ENCODE measurements at places on chromosomes 3 and 15. TPM values are rescaled to one million over a fixed set of nuclear protein-coding genes. Genes with fewer than 3 reads are reported as not detected.

- H3K36me3 ChIP-seq = no peaks in the 10 kb centered on the region
- H3K27ac ChIP-seq = no peak overlapping the region
- H3K4me3 ChIP-seq = no peak overlapping the region
Observed at GRCh38 chr15:57500979-57501576, 90.6 kb upstream of the MYZAP start.

Gene SERINC4
- 11.7 TPM for total RNA-seq

DNA sequence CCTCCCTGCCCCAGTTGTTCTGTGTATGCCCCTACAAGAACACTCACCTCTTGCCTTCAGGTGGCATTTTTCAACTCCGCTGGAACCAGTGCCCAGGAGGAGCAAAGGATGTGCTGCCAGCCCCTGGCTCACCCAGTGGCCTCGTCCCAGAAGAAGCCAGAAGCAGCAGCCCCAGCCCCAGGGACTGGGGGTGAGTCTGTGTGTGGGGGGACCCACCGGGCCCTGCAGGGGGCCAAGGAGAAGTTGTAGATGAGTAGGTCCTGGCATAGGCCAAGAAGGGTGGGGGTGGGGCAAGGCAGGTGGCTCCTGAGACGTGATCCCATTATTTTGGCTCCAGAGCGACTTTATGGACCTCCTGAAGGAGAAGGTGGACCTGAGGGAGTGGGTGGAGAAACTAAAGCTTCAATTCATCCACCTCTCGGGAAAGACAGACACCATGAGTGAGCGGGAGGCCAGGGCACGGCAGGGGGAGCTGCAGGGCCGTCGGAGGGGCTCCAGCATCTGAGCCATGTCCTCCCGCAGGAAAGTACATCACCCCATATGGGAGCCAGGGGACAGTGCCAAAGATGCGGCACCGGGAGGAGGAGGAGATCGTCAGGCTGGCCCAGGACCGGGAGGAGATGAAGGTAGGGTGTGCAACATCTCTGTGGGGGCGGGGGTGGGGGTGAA lies 29.3 kb downstream of the NGRN start:
- DNase-seq = no peak
- H3K36me3 ChIP-seq = no peaks in the 10 kb centered on the region
- H3K4me3 ChIP-seq = no peak overlapping the region
- H3K4me1 ChIP-seq = no peaks in the 10 kb centered on the region
- no peaks in the 10 kb centered on the region for H3K27me3 ChIP-seq

Gene TUSC7
- total RNA-seq = 9.1 TPM

DNA sequence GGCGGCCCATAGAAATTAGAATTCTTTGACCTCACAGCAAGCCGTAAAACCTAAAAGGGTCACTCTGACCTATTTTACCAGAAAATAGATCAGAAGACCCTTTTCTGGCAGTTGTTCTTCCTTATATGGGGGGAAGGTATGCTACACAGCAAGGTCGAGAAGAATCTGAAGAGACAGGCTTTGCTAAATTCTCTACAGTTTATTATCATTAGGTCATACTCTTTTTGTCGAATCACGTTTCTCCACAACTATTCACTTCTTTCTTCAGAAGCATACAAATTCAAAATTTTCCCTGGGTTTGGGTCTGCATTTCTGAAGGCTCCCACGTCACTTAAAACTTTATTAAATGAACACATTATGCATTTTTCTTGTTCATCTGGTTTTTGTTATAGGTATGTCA lies 229.5 kb upstream of the GRM7 start:
- no peak overlapping the region for H3K27ac ChIP-seq
- H3K27me3 ChIP-seq = no peaks in the 10 kb centered on the region
- H3K4me1 ChIP-seq = no peaks in the 10 kb centered on the region
- no peak overlapping the region for H3K4me3 ChIP-seq
- no peaks in the 10 kb centered on the region for H3K36me3 ChIP-seq

GRCh38 chr3:69130689-69131088 lies 8.3 kb upstream of the LMOD3 start:
- H3K36me3 ChIP-seq = no peaks in the 10 kb centered on the region
- no peaks in the 10 kb centered on the region for H3K4me1 ChIP-seq
- no peaks in the 10 kb centered on the region for H3K27me3 ChIP-seq
- no peak for DNase-seq

Gene ECE2
- 1.4 TPM for total RNA-seq

GRCh38 chr3:116288485-116288884 lies 156.8 kb downstream of the LSAMP start:
- H3K27me3 ChIP-seq = no peaks in the 10 kb centered on the region
- H3K36me3 ChIP-seq = no peaks in the 10 kb centered on the region
- H3K4me3 ChIP-seq = no peak overlapping the region
- no peaks in the 10 kb centered on the region for H3K4me1 ChIP-seq
- no peak overlapping the region for H3K27ac ChIP-seq

GRCh38 chr3:13896473-13897154 lies 16.7 kb upstream of the WNT7A start:
- H3K27me3 ChIP-seq = no peaks in the 10 kb centered on the region
- H3K27ac ChIP-seq = no peak overlapping the region
- DNase-seq = peak; percentile 81
- peaks cover 11% of the 10 kb centered on the region for H3K4me1 ChIP-seq
- H3K36me3 ChIP-seq = no peaks in the 10 kb centered on the region

Gene CCR9
- total RNA-seq = 0.19 TPM

Gene SLC28A1
- 0.31 TPM for total RNA-seq

Gene TMCO5A
- total RNA-seq = 129 TPM

- H3K4me3 ChIP-seq = no peak overlapping the region
- no peaks in the 10 kb centered on the region for H3K36me3 ChIP-seq
- no peaks in the 10 kb centered on the region for H3K27me3 ChIP-seq
- peak overlapping the region; percentile 73 for H3K27ac ChIP-seq
Observed at GRCh38 chr15:63519548-63520178, 15.3 kb downstream of the USP3 start.

Gene VGLL3
- total RNA-seq = 14.3 TPM

DNA sequence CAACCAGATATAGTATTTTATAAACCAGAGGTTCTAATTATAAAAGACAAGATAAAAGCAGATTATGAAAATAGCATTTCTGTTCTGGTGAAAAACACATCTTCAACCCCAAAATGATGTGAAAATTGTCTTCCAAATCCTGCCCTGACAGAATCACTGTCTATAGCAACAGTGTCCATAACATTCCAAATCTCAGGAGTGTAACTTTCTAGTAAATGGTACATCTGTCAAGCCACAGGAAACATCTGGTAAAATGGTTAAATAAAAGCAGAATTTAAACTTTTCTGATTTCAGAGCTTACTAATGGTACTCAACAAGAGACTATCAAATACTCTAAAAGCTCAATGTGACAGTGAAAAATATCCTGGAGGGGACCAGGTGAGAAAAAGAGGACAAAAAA lies 60.5 kb downstream of the VGLL4 start:
- peaks cover 43% of the 10 kb centered on the region for H3K4me1 ChIP-seq
- DNase-seq = no peak
- H3K27ac ChIP-seq = peak overlapping the region; percentile 67
- H3K27me3 ChIP-seq = no peaks in the 10 kb centered on the region

Gene STARD5
- total RNA-seq = 16.2 TPM

Gene TEX55
- 158 TPM for total RNA-seq

Gene DNAJC13
- 54.4 TPM for total RNA-seq

DNA sequence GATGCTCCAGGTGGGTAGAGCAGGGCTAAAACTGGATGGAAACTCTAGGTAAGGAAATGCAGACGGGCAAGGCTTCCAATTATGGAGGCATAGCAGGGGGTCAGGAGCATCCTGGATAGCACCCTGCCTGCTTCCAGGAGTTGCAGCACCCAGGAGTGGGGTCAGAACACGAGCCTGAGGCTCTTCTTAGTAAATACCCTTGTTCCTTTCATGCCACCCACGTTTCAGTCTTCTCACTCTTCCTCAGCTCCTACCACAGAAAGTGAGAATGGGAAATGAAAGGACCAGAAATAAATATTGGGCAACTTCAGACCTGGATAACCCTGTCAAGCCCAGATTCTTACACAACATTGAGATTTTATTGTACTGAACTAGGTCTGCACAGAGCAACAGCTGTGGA lies 16.4 kb downstream of the CCR1 start:
- DNase-seq = no peak
- H3K27me3 ChIP-seq = no peaks in the 10 kb centered on the region
- no peaks in the 10 kb centered on the region for H3K36me3 ChIP-seq
- no peak overlapping the region for H3K27ac ChIP-seq
- H3K4me3 ChIP-seq = no peak overlapping the region
- no peaks in the 10 kb centered on the region for H3K4me1 ChIP-seq

DNA sequence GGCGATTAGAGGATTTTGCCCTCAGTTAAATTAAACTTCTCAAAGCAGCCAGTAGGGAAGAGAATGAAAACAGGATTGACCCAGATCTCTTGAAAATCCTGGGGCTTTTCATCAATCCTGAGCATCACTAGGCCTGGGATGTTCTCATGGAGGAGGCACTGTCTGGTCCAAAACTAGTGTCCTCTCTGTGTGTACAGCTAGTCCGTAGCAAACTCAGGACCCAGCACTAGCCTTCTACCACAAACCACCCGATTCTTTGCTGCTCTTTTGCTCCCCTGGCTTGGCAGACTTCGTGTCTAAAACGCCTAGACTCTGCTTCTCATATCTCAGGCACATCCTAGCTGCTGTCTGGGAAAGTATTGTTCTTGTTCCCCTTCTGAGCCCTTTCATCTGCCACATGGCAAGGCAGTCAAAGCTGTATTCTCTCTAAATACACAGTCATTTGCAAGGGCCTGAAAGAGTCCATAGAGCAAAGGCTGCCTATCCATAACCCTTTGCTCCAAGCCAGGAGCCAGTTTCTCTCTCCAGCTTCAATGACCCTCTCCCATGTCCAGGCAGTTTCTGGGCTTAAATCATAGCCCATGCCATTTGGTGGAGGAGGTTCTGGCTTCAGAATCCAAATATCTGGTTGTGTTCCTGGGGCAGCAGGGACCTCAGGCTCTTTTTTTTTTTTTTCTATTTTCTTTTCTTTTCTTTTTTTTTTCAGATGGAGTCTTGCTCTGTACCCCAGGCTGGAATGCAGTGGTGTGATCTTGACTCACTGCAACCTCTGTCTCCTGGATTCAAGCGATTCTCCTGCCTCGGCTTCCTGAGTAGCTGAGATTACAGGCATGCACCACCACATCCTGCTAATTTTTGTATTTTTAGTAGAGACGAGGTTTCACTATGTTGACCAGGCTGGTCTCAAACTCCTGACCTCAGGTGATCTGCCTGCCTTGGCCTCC lies 52.4 kb downstream of the CDC25A start:
- H3K36me3 ChIP-seq = no peaks in the 10 kb centered on the region
- DNase-seq = no peak
- no peaks in the 10 kb centered on the region for H3K27me3 ChIP-seq
- no peak overlapping the region for H3K27ac ChIP-seq
- H3K4me3 ChIP-seq = no peak overlapping the region

GRCh38 chr3:141942006-141942405 lies 65.6 kb downstream of the ATP1B3 start:
- H3K27ac ChIP-seq = no peak overlapping the region
- no peak overlapping the region for H3K4me3 ChIP-seq
- H3K4me1 ChIP-seq = no peaks in the 10 kb centered on the region
- no peaks in the 10 kb centered on the region for H3K27me3 ChIP-seq
- H3K36me3 ChIP-seq = no peaks in the 10 kb centered on the region
- DNase-seq = no peak

Gene BUB1B
- 38.6 TPM for total RNA-seq

Gene PLCL2
- 15.0 TPM for total RNA-seq

DNA sequence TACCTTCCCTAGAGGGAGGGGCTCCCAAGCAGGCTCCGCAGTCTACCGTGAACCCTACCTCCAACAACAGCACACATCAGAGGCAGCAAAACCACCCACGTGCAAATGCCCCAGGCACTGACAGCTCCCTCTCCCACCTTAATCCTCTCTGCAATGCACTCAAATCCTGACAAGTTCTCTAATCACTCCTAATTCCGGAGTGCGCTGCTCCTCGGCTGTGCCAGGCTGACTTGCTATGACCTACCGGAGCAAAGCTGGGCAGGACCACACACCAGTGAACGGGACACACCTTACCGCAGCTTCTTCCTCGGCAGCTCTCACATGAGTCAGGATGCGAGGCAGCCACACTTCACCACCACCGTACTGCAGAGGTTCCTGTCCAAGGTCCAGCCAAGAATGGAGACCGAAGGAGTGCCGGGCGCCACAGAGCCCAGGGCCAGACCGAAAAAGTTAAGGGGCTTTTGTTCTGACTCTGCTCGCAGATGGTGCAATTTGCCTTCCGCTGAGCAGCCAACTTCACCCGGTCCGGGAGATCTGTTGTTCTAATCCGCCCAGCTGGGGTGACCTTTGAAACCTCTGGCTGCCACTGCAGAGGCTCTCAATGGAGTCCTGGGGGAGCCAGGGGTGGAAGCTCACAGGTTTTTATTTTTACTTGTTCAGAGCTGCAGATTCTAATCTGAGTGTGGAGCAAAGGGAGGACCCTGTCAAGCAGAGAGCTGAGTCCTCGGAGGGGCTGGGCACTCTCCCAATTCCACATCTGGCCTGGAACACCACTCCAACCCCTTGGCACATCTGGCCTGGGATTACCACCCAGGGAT lies 84.4 kb downstream of the MYLK start:
- no peaks in the 10 kb centered on the region for H3K36me3 ChIP-seq
- H3K4me1 ChIP-seq = peaks cover 4% of the 10 kb centered on the region
- no peak overlapping the region for H3K27ac ChIP-seq
- DNase-seq = no peak
- no peak overlapping the region for H3K4me3 ChIP-seq

DNA sequence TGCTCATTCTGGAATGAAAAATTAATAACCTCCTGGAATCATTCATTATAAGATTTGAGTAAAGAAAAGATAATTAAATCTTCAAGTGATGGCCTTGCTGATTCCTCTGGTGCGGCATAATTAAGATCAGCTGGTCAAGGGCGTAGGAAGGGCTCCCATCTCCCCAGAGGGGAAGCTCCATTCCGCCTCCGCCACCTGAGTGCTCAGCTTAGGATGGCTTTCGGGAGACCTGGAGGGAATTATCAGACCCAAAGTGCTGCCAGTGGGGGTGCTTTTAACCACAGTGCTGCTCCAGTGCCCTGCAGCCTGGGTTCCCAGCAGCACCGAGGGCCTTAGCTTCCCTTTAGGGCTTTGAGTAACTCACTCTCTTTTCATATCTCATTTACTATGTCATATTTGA lies 556.6 kb upstream of the RGMA start:
- no peaks in the 10 kb centered on the region for H3K36me3 ChIP-seq
- no peaks in the 10 kb centered on the region for H3K4me1 ChIP-seq
- no peak overlapping the region for H3K27ac ChIP-seq
- H3K4me3 ChIP-seq = no peak overlapping the region

Gene SUCNR1
- not detected for total RNA-seq

GRCh38 chr3:9727743-9728142 lies 3.8 kb upstream of the BRPF1 start:
- H3K27me3 ChIP-seq = no peaks in the 10 kb centered on the region
- H3K27ac ChIP-seq = no peak overlapping the region
- no peak overlapping the region for H3K4me3 ChIP-seq
- no peaks in the 10 kb centered on the region for H3K36me3 ChIP-seq
- peaks cover 2% of the 10 kb centered on the region for H3K4me1 ChIP-seq

Gene GPR15
- total RNA-seq = not detected

- H3K4me3 ChIP-seq = no peak overlapping the region
- peaks cover 13% of the 10 kb centered on the region for H3K4me1 ChIP-seq
- H3K27ac ChIP-seq = no peak overlapping the region
- H3K36me3 ChIP-seq = no peaks in the 10 kb centered on the region
- no peaks in the 10 kb centered on the region for H3K27me3 ChIP-seq
- no peak for DNase-seq
Observed at GRCh38 chr3:66033241-66034138, 5.2 kb downstream of the MAGI1 start.
